ENCODE measurements at places on chromosomes 7 and 10.

DNA sequence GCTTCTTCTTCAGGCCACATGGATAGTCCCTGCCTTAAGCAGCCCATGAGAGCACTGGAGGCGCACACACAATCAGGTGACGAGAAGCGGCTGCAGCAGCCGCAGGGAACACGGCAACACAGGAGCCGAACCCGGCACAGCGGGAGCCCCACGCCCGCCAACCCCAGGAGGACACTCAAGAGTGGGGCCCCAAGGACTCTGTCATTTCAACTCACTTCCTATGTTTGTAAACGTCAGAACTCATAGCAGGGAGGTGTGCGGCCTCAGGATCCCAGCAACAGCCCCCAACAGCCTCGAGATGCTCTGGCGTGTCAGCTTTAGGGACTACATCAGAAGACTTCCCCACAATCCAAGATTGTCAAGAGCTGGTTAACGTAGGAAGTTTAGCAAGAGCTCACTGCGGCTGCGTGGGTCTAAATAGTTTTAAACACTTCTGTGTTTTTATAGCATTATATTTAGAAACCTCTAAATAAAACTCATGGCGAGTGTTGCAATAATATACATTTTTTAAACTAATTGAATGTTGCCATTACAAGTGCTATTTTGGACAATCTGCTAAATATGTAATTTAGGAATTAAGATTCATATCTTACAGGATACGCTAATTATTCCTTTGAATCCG, 123.4 kb downstream of the MAD1L1 start:
- no peak for DNase-seq

GRCh38 chr7:80463272-80463920, 48.5 kb downstream of the GNAT3 start:
- no peak for DNase-seq

DNA sequence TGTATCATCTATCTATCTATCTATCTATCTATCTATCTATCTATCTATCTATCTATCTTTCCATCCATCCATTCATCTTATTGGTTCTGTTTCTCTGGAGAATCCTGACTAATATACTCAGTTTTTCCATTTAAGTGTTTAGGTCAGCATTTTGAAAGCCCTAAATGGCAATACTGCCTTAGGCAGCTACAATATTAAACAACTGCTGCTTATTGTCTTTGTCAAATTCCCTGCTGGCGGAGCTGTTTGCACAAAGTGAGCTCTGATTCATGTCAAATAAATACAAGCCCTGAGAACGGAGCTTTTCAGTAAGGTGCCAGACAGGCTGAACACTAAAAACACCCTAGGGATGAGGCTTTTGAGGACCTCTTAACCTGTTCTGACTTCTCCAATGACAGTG, 7.1 kb upstream of the KLHL7 start:
- no peak for DNase-seq

GRCh38 chr7:121038717-121039509, 50.4 kb downstream of the CPED1 start:
- no peak for DNase-seq

DNA sequence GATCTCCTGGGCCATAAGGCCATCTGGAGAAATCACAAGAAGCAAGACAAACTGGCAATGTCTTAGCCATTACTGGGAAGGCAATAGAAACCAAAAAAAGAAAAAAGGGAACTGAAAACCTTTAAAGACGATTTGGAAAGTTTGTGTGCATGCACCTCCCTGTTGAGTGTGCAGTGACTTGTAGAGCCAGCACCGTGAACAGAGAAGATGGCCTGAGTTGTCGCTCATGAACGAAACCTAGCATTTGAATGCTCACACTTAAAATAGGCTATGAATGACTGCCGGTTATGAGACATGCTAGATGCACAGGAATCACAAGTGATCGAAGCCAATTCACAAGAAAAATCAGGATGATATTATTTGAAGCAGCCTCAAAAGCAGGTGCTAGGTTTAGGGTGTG, 151.3 kb upstream of the ADO start:
- DNase-seq = no peak

DNA sequence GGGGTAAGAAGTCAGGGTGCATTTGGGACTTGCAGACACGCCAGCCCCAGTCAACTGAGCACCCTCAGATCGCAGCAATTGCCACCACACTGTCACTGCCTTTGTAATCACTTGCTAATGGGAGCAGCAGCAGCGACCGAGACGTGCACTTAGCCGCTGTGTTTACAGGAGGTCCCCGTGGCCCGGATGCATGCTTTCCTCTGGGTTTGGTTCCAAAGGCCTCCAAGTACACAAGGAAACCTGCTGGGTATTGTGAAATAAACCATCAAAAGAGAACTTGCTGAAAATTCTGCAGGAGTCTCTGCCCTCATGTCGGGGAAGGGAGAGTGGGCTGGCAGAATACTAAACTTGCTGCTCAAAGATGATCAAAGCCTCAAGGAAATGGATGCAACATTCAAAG, 341.7 kb downstream of the DNAJB6 start:
- no peak for DNase-seq

DNA sequence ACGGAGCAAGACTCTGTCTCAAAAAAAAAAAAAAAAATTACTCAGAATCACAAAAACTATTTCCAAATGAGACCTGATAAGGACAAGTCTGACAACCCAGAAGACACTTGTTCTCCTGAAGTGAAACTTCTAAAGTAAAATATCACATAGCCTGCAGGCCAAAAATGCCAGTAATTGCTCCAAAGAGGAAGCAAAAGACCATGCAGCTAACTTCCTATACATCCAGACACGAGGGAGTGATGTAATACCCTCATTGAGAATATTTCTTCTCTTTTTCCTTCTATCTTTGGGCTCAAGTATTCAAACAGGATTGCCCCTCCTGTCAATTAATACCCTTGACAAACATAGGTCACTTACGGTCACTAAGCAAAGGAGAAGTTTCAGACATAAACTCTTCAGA, 31.2 kb downstream of the ARMH3 start:
- DNase-seq = no peak

DNA sequence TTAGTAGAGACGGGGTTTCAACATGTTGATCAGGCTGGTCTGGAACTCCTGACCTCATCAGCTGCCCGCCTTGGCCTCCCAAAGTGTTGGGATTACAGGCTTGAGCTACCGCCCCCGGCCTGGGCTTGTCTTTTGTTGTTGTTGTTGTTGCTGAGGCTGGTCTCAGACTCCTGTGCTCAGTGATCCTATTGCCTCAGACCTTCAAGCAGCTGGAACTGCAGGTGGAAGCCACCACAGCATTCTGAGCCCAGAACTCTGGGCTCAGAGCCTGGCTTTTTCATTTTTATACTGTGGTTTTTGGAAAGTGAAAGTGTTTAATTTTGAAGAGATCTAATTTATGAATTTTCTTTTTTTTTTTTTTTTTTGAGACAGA, 16.2 kb upstream of the DNAJB6 start:
- no peak for DNase-seq

GRCh38 chr10:24394461-24395190, 185.7 kb downstream of the KIAA1217 start:
- no peak for DNase-seq

DNA sequence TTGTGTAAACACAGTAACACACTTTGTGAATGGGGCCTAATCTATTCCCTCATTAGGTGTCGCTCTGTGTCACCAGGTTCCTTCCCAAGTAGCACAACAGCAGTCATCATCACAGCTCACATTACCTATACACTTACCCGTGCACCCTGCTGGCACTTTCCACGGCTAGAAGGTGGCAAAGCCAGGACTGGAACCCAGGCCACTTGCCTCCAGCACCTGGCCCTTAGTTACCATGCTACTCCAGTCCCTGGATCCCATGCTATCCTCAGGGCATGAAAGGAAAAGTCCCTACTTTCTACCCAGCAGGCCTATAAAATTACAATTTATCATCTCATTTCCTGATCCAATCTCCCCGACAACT, 18.4 kb downstream of the SMURF1 start:
- no peak for DNase-seq

- no peak for DNase-seq
Measured at GRCh38 chr10:21972584-21972983, 30.9 kb downstream of the DNAJC1 start.

DNA sequence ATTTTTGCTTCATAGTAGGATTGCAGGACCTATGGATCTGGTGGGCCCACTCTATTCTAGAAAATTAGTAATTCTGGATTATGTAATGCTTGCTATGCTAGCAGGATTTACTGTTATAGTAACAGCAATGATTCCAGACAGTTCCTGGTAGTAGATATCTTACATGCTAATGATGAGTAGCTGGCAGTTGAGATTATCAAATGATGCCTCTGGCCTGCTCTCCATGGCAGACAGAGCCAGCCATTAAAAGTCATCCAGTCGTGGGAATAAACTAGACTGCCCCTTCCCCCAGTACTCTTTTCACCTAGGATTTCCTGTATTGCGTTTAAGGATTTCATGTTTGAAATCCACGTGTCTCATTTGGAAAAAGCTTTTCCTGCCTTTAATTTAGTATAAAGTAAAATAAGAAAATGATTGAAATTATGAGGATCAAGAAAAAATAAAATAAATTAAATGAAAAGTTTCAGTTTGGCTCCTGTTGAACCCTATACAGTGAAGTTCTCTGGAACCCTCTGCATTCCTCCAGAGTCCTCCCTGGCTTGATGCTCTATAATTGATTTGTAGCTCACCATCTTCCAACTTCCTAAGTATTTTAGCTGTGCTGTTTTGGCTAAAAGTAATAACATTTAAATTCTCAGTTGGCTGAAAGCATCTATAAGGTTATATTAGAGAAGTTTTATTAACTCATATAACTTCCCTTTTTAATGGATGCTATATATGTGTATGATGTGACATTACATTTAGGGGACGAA, 14.6 kb downstream of the UMAD1 start:
- DNase-seq = no peak

DNA sequence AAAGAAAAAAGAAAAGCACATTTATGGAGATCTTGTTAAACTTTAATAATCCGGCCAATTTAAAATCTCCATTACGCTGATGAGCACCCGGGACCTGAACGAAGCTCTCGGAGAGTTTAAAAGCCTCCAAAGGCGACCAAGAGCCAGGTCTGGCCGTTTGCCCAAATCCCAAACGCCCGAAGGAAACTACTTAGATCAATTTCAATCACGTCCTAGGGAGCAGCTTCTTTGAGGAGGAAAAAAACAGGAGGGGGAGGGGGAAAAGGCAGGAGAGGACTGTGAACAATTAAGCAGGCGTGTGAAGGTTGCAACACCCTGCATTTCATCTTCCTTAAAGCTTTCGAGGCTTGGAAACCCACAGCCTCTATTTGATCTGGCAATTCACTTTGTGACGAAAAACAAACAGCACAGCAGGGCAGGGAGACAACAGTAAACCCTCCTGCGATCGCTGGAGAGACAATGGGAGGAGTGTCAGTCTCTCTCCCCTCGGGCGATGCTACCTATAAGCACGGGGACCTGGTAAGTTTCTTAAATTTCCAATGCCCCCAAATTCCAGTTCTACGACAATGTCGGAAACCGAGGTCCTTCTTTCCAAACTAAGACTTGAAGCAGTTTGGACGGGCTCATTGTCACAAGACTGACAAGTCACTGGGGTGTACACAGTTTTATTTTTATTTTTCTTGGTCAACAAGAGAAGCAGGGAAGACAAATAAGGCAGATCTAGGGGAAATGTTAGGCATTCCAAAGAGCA, 1.2 kb downstream of the KLF6 start:
- peak; percentile 88 for DNase-seq

DNA sequence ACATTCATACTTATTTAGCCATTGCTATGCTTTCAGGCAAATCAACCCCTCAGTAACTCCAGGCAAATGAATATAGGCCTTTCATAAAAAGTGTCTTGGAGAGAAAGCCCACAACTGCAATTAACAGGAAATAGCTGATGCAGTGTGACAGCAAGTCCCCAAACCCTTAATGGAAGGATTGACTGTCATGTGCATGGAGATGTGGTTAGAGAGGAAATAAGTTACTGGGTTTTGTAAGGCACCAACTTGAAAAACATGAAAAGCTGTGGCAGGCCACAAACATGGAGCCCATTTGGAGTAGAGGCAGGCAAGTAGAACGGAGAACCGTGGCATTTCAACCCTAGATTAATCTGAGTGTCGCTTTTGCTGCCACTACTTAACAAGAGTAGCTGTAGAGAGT, 549.4 kb upstream of the C7orf33 start:
- DNase-seq = no peak

DNA sequence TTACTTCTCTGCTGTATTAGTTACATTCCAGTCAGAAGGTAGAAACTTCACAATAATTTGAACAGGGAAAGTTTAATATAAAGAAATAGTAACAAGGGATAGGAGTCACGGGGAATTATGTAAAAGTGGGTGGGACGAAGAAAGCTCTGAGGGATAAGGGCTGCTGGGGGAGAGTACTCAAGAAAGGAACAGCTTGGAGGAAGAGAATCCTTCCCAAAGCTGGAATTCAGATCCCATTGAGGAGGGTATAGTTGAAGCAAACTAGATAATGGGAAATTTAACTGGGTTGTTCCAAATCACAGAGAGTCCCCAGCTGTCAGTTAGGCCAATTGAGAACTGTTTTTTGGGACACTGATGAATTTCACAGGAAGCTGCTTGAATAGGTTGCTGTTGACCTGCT, 53.2 kb upstream of the MACC1 start:
- DNase-seq = no peak

DNA sequence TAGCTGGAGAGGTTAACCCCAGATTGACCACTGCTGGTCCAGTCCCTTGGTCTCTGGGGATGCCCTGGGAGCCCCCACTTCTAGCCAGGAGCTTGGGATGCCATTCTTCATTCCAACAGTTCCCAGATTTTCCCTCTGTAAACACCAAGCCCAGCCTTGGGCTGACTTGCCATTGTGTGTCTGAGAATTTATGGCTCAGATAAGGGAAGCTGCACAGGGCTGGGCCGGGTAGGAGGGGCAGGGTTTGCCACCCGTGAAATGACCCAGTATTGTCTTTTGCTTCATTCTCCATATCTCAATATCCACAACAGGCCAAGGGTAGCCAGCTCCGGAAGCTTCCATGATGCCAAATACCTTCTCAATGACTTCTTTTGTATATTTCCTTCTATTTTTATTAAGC, 32.1 kb downstream of the AFAP1L2 start:
- DNase-seq = no peak

DNA sequence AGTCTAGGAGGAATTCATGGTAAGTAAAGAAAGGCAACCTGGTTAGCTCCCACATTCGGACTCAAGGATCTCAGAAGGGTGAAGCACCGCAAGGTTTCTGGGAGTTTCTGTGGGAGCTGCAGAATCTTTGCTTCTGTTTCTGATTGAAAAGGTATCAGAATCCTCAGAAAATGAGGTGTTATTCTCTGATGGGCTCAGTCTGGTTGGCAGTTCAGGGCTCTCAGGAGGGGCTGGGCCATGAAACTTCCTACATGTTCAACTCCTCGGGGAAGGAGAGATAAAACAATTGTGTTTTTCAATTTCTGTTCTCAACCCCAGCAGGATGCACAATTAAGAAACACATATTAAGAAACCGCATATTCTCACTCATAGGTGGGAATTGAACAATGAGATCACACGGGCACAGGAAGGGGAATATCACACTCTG, 9.1 kb downstream of the OR2A7 start:
- DNase-seq = no peak

GRCh38 chr7:36171503-36171902, 18.4 kb downstream of the EEPD1 start:
- DNase-seq = no peak

GRCh38 chr7:7595451-7595850, 28.8 kb downstream of the MIOS start:
- DNase-seq = peak; percentile 33
